ENCODE measurements at places on chromosomes 3 and 15.

- DNase-seq, result no peak
These were observed 123.1 kb upstream of the BHLHE40 start for GRCh38 chr3:4856136-4856535.

GRCh38 chr15:35784745-35785144, 238.8 kb upstream of the DPH6 start:
- DNase-seq, result no peak

DNA sequence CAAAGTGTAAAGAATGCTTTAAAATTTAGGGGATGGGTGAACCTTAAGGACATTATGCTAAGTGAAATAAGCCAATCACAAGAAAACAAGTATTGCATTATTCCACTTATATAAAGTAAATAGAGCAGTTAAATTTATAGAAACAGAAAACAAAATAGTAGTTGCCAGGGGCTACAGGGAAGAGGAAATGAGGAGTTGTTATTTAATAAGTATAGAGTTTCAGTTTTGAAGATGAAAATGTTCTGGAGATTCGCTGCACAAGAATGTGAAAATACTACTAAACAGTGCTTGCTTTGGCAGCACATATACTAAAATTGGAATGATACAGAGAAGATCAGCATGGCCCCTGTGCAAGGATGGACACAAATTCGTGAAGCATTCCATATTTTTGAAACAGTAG, 32.0 kb downstream of the DNAH12 start:
- peak; percentile 27 for DNase-seq

- DNase-seq, result no peak
These were observed 35.5 kb downstream of the CACNA2D2 start for GRCh38 chr3:50467919-50468318.

DNA sequence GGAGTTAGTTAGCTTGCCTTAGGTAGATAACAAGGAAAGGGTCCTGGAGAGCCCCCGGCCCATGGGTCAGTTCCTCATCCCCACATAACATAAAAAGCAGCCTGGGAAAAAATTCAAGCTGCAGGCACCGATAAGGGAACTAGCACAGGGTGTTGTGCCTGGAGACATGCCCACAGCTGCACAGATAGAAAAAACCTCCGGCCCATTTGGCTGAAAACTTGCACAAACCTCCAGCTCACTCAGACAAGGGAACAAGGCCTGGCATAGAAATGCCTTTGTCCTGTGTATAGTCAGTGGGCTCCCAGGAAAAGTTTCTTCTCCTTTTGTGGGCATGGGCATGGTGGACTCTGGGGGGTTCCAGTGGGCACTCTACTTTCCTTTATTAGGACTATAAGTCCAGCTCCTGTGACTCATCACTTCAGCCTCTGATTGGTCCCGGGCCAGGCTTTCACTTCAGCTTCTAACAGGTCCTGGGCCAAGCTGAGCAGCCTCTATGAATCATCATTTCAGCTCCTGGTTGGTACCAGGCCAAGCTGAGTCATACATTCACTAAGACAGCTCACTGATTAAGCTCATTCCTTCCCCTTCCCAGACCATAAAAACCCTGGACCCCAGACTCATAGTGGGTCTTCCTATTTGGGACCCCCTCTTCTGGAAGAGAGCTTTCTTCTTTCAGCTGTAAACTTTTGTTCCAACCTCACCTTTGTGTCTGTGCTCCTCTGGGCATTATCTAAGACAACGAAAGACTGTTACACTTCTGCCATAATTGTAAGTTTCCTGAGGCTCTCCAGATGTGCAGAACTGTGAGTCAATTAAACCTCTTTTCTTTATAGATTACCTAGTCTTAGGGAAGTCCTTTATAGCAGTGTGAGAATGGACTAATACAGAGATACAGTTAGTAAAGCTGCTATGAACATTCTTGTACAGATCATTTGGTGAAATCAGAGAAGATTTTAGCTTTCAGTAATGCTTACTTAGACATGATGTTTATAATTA, 348.0 kb upstream of the DPPA4 start:
- peak; percentile 100 for DNase-seq

GRCh38 chr3:78201091-78201490, 1161.2 kb downstream of the ROBO2 start:
- no peak for DNase-seq

- peak; percentile 18 for DNase-seq
These were observed 984 bp downstream of the PLSCR4 start for GRCh38 chr3:146249921-146250320.

- DNase-seq, result peak; percentile 34
These were observed 165.2 kb downstream of the ISL2 start for GRCh38 chr15:76501726-76502125.

DNA sequence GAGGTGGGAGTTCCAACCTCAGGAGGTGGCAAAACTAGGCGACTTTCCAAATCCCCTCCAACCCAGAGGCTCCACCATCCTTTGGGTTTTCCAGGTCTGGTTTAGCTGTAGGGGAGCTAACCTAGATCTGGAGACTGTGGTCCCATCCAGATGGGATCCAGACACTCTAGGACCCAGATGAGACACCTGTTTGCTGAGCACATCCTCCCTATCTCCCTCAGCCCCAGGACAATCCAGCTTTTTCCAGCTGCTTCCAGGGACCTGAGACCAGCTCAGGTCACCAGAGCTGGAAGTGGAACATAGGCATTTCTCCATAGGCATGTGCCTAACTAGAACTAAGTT, 18.2 kb downstream of the CRTAP start:
- no peak for DNase-seq

GRCh38 chr15:33320017-33320416, 9.2 kb downstream of the RYR3 start:
- no peak for DNase-seq

- no peak for DNase-seq
These were observed 12.8 kb upstream of the PPARG start for GRCh38 chr3:12275974-12276650.

DNA sequence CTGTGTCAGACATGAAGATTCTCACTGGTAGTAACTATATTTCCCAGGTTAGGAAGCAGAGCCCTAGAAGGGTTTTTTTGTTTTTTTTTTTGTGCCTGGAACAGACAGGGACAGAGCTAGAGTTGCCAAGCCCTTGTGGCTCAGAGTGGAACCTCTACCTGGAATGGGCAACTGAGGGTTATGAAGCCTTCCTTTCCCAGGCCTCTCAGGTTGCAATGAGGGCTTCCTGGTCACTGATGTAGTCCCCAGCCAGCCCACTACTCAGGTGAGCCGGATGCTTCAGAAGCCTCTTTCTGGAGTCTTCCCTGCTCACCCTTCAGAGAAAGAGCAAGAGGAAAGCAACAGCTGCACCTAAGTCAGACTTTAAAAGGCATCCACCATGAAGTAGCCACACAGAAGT, 48.8 kb upstream of the MANF start:
- no peak for DNase-seq

- no peak for DNase-seq
These were observed 314.4 kb downstream of the SHQ1 start for GRCh38 chr3:72533591-72534473.

- no peak for DNase-seq
These were observed 44.8 kb upstream of the ATP2C1 start for GRCh38 chr3:130849091-130849552.

GRCh38 chr3:177107461-177108239, 89.6 kb downstream of the TBL1XR1 start:
- DNase-seq, result no peak

DNA sequence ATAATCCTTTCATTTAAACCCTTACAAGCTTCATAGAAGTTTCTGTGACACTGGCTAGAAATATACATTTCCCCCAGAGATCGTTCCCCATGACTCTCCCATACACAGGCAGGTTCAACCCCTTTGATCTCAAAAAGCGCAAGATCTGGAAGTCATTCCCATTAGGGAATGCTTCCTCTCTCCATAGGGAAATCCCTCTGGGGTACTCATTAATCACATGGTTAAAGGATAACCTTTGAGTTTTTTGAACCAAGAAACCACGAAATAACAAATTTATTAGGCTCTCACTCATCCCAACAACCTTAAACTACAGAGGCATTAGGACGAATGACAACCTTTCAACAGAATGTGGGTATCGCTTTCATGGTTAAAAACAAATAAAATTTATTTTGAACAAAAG, 211.9 kb upstream of the PRICKLE2 start:
- no peak for DNase-seq

GRCh38 chr3:142447301-142447851, 461 bp downstream of the XRN1 start:
- DNase-seq, result peak; percentile 71

DNA sequence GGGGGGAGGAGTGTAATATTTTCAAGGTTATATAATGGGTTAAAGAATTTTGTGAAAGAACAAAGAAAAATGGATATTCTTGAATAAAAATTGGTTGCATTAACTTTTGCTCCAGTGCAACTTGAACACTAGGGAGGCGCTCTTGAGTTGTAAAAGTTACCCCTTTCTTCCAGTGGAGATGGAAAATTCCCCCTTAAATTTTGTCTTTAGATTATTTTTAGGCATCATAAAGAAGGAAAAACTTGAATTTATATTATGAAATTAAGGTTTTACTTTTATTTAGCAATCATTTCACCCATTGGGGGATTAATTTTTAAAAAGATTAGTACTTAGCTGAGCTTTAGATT, 550 bp upstream of the CHD2 start:
- DNase-seq, result no peak

DNA sequence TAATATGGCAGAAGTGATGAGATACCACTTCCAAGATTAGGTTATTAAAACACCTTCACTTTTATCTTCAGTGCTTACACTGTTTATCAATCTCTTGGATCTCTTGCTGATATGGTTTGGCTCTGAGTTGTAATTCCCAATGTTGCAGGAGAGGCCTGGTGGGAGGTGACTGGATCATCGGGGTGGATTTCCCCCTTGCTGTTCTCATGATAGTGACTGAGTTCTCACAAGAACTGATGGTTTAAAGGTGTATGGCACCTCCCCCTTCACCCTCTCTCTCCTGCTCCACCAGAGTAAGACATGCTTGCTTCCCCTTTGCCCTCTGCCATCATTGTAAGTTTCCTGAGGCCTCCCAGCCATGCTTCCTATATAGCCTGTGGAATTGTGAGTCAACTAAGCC, 11.8 kb downstream of the GOLIM4 start:
- no peak for DNase-seq

DNA sequence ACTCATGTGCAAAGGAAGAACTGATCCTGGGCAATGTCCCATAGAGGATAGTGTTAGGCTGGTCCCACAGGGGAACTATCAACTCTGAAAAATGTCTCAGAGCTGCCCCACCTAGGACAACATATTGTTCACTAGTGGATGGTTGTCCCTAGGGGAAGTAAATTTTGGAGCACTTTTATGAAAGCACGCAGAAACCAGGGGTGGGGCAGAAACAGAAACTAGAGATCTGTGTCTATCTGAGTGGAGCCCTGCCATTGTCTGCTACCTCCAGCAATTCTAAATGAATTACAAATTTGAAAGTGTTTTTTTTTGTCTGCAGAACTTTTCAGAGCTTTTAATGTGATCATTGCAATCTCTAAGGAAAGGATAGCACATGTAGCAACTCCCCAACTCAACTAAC, 357.1 kb upstream of the PROK2 start:
- DNase-seq, result no peak

- no peak for DNase-seq
These were observed 333.8 kb upstream of the UMPS start for GRCh38 chr3:124396339-124396950.

DNA sequence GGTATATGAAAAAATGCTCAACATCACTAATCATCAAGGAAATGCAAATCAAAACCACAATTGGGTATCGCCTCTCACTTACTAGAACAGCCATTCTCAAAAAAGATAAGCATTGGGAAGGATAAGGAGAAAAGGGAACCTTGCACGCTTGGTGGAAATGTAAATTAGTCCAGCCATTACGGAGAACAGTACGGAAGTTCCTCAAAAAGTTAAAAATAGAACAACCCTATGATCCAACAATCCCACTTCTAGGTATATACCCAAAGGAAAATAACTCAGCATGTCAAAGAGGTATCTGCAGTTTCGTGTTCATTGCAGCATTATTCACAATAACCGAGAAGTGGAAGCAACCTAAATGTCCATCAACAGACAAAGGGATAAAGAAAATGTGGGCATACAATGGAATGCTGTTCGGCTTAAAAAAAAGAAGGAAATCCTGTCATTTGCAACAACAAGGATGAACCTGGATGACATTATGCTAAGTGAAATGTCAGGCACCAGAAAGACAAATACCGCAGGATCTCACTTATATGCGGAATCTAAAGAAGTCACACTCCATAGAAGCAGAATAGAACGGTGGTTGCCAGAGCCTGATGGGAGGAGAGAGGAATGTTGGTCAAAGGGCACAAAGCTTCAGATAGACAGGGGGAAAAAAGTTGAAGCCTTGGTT, 11.7 kb upstream of the CMTM7 start:
- no peak for DNase-seq

- no peak for DNase-seq
These were observed 49.3 kb downstream of the SSUH2 start for GRCh38 chr3:8595252-8595651.

GRCh38 chr3:81302045-81302444, 459.4 kb downstream of the GBE1 start:
- DNase-seq, result peak; percentile 70

GRCh38 chr15:67311731-67312130, 57.1 kb downstream of the IQCH start:
- no peak for DNase-seq

DNA sequence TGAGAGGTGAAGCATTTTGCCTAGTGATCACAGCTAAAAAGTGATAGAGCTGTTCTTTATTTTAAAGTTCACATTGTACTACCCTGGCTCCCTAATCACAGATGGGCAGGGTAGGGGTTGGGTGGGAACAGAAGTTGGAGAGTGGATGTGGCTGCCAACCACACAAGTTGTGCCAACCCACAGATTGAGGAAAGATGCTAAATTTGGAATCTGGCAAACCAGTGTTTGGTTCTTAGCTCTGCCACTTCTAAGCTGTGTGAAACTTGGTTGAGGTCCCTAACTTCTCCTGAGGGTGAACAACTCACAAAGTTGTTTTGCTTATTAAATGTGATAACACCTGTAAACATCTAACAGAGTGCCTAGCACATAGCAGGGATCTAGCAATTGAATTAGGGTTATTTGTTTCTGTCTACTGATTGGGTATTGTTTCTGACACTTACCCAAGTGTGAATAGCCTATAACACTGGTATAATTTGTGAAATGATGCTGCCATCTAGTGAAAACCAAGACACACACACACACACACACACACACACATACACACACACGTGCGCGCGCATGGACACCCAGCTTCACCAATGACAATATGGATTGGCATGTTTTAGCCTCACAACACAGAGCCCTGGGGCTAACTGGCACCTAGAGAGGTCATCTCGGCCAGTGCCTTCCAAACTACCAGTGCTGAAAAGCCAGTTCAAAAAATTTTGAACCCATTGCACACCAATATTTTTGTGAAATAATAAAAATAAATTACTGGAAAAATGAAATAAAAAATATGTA, 25.3 kb downstream of the ADGRG7 start:
- DNase-seq, result peak; percentile 24

DNA sequence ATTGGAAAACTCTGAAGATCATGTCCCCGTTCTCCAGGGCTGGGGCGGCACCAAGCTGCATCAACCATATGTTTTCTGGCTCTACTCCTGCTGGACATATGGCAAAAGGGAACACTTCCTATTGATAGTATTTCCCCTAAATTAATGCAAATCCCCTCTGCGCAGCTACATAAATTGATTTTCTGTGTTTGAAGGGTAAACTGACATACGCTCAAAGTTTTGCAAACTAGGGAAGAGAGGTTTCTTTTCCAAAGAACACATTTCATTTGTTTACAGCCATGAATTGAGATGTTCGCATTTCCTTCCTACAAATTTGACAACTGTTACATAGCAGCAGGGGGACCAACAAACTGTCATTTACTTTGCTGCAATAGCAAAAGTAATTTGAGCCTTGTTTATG, 35.9 kb downstream of the CTXND1 start:
- no peak for DNase-seq

GRCh38 chr3:11928381-11928780, 75.8 kb upstream of the SYN2 start:
- DNase-seq, result no peak

GRCh38 chr3:11145888-11146287, 8.4 kb upstream of the HRH1 start:
- DNase-seq, result peak; percentile 84

Data from GM23248 (cell line).